ENCODE measurements at places on chromosomes 6 and 20.
A peak's percentile ranks its signal among the peaks of the same experiment; 100 is the strongest.

- DNase-seq = peak; percentile 31
These were observed 177.6 kb downstream of the MAFB start for GRCh38 chr20:40511478-40511877.

DNA sequence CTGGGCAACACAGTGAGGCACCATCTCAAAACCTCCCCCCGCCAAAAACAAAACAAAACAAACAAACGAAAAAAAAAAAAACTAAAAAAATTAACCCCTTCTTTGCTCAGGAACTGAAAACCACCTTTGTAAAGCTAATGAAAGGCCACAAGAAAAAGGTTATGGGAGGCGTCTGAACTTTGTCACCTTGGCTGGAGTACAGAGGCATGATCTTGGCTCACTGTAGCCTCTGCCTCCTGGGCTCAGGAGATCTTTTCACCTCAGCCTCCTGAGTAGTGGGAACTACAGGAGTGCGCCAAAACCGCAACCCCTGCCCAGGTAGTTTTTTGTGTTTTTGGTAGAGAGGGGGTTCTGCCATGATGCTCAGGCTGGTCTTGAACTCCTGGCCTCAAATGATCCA is 337.9 kb downstream of the TBC1D32 start:
- DNase-seq = no peak

- DNase-seq = no peak
These were observed 190.4 kb downstream of the CDKAL1 start for GRCh38 chr6:20724443-20725190.

- DNase-seq = no peak
These were observed 163.0 kb downstream of the ARID1B start for GRCh38 chr6:156940221-156940620.

DNA sequence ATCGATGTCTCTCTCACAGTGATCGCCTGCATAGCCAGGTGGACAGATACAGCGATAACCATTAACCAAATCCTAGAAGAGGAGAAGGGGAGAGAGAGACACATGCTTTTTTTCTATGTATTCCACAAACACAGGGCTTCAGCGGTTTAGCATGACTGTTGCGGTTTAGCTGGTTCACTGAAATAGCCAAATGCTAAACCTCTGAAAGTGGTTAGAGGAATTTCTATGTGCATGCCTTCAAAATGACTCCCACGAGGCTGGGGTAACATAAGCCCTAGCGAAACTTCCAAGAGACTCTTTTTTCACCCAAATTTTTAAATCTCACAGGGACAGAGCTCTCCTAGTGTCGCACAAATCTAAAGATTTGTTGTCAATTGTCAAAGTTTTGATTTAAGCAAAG is 25.1 kb downstream of the JAG1 start:
- DNase-seq = no peak

- peak; percentile 81 for DNase-seq
These were observed 533 bp downstream of the ZFAND3 start for GRCh38 chr6:37819802-37820717.

- peak; percentile 13 for DNase-seq
These were observed 72.3 kb upstream of the CCN2 start for GRCh38 chr6:132023490-132023889.

DNA sequence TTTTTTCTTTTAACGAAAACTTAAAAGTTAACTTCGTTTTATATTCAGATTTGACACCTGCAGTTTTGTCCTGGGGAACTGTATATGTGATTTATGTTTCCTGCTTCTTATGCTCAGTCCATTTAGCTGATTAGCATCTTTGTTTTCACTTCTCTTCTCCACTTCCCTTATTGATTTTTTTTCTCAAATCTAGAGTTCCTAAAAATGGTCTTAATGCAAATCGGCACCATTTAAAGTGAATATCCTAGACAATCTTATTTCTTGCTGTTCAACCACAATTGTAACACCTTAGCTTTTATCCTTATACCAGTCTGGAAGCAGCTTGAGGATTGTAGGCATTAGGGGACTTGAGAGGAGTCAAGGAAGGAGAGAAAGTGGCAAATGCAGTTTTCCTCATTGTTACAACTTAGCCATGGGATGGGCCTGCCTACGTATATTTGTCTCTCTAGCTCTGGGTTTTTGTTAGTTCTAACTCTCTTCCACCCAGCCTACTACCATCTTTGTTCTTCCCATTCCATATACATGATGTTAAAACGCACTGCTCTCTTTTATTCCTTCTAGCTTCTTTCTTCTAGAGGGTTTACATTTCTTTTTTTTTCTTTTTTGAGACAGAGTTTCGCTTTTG is 8.5 kb downstream of the QRSL1 start:
- DNase-seq = no peak

DNA sequence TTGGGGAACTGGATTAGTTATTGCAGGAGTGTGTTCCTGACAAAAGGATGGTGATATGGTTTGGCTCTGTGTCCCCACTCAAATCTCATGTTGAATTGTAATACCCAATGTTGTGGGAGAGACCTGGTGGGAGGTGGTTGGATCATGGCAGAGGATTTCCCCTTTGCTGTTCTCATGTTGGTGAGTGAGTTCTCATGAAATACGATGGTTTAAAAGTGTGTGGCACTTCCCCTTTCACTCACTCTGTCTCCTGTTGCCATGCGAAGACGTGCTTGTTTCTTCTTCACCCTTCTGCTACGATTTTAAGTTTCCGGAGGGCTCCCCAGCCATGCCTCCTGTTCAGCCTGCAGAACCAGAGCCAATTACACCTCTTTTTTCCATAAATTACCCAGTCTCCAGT is 16.2 kb upstream of the TREM1 start:
- no peak for DNase-seq

DNA sequence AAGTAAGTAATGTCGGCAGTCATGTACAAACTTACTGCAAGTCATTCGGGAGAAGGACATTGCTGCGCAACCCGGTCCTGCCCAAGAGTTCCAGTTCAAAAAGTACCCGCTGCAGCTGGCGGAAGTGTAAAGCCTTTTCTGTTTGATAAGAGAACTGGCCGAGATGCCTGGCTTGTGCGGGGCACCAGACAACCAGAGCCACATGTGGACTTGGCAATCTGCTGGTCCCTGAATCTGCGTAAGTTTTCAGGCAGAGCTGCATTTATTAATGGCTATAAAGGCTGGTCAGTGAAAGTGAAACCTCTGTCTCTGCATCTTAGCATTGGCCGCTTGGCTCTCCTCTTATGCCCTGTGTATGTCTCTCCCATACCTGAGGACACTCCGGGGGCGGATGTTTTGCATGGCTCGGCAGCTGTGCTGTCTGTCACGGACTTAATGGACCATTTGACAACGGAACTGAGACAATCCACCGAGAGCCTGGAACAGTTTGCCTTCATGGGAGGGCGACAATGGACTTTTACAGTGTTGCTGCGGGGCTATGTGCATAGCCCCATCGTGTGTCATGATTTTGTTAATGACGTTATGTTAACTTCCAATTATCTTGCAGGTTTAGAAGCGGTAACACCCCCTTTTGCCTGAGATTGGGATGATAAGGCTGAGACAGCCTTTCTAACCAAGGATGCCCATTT is 19.8 kb upstream of the RGS17 start:
- peak; percentile 10 for DNase-seq

DNA sequence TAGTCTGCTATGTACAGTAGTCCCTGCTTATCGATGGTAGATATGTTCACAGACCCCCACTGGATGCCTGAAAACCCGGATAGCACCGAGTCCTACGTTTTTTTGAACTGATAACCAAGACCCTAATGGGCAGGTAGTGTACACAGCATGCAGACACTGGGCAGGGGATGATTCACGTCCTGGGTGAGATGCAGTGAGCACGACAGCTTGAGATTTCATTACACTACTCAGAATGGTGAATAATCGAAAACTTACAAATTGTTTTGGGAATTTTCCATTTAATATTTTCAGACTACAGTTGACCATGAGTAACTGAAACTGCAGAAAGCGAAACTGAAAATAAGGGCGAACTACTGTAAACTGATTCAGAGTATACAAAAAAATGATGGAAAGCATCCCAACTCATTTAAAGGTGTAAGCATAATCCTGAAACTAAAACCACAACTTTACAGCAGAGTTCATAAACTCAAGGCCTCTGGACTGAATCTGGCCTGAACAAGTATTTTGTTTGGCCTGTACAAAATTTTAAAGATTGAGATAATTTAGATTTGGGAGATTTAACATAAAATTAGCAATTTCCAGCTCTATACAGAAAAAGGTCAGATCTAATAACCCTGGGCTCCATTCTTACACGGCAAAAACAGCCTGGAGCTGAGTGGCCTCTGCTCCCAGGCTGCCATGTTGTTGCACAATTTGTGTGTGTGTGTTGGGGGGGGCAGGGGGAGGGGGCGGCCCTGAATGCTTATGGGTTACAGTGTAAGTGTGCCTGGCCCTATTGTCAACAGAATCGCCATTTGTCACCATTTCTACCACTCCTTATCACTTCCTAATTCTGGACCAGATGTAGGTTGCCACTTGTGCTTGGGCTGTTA is 34.9 kb downstream of the RNF24 start:
- DNase-seq = peak; percentile 16

- DNase-seq = no peak
These were observed 72.1 kb downstream of the GFRAL start for GRCh38 chr6:55399351-55399750.

DNA sequence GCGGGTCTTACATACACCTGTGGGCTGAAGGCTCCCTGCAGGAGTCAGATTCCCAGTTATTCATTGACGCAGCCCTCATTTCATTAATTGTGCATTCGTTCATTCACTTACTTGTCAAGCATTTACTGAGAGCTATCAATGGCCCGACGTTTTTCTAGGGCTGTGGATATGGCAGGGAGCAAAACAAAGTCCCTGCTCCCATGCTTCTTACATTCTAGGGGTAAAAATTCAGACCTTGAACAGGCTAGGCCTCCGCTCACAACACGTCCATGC is 369 bp upstream of the NSFL1C start:
- DNase-seq = no peak
